ENCODE measurements at places on chromosomes 2 and 18.

DNA sequence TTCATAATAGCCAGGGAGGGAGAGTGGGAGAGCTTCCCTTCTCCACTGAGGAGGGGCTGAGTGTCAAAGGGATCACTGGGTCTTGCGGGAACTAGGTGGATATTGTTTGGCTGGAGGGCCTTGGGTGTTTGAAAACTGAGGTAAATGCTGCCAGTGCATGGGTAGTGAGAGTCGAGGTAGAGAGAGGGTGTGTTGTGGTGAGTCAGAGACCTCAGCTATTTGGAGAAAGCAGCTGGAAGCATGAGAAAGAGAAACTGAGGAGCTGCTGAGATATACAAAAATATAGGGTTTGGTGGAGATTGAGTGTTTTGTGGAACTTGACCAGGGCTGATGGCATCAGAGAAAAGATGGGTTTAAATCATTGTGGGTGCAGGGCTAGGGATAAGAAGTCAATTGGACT, 127.0 kb upstream of the CCDC195 start:
- no peak for DNase-seq

DNA sequence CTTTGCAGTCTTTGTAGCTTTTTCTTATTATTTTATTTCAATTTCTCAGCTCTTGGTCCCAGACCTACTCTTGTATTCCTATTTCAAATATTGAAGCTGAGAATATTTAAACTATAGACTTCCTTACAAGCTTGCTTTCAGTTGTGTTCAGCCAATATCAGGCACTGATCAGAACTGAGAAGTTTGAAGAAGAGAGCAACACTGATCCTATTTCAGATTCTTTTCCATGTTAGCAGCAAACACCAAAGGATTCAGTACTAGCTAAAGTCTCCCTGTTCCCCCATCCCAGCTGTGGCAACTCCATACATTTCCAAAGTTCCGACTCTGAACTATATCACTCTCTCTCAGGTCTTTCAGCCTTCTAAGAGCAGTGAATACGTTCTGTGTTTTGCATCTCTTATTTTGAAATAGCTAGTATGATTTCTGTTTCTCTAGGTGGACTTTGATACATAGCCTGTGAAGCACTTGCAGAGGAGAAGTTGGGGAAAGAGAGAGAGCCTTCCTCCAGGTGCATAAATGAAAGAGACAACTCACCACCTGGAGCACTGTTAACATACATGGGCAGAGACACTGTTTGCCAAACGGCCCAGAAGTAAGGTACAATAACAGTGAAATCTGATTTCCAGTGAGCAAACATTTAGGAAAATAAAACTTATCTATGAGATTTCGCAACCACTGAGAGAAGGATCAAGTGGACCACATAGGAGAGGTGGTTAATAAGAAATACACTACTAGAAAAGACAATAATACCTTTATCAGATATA, 135.0 kb upstream of the ZNF804A start:
- DNase-seq: no peak

DNA sequence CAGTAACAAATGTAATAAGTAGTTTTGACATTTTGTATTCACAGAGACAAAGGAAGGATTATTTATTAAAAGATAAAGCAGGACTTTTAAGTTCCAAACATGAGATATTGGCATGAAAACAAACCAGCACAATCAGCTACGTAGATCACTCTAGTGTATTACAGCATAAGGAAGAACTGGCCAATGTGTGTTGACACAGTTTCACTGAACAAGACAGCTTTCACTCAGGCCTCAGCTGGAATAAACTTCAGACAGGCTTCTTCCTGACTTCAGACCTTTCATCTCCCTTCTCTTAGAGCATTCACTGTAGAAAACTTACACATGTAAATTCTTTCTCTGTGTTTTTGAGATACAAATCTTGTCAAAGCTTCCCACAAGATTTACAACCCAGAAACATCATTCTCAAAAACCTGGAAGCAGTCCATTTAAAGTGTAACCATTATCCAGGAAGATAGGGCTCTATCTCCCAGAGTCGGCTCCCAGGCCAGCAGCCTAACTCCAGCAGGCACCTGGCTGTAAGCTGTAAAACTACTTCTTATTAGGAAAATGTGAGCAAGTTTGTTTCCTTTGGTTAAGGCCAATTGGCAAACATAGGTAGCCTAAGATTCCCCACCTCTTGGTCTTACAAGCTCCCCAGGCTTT, 768.3 kb upstream of the CDH7 start:
- no peak for DNase-seq

DNA sequence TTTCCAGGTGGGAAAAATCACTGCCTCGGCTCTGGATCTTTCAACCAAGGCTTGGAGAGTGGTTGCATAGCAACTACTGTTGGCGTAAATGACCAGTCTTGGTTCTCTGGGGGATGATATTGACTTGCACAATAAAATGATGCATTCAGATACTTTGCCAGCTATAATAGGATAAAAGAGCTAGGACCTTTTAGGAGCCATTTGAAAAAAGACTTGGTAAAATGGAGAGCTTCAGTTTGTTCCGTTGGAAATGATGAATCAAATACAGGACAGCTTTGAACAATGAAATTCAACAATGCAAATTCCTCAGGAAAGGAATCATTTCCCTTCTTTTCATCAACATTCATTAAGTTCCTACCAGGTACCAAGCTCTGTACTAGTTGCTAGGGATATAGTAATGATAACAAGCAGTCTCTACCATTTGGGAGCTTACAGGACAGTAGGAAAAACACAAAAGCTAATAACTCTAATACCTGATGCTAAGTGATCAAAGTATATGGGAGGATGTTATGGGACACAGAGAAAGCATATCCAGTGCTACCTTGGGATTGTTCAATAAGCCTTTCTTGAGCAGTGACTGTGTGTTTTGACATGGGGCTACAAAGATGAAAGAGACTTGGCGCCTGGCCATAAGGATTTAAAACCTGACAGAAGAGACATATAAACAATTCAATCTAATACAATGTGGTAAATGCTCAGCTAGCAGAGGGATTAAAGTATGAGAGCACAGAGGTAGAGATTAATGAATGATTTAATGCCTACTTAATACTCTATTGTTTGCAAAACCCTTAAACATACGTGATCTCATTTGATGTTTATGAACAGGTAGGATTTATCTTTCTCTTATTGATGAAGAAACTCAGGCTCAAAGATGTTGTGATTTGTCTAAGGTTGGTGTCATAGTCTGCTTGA, 110.7 kb downstream of the QPCT start:
- DNase-seq: no peak

DNA sequence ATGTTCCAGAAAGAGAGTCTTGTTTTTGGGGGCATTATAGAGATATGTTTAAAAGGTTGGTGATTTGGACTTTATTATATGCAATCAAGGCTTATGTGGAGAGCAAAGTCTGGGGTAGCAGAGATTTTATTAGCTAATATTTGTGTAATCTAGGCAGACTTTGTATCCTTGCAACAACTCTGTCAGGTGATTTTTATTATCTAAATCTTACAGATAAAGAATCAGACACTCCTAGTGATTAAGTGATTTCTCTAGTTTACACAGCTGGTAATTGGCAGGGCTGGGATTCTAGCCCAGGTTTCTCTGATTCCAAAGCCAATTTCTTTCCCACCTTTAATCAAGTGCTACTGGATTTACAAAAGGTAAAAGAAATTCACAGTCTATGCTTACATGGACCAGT, 33.3 kb upstream of the NCK2 start:
- DNase-seq: no peak

DNA sequence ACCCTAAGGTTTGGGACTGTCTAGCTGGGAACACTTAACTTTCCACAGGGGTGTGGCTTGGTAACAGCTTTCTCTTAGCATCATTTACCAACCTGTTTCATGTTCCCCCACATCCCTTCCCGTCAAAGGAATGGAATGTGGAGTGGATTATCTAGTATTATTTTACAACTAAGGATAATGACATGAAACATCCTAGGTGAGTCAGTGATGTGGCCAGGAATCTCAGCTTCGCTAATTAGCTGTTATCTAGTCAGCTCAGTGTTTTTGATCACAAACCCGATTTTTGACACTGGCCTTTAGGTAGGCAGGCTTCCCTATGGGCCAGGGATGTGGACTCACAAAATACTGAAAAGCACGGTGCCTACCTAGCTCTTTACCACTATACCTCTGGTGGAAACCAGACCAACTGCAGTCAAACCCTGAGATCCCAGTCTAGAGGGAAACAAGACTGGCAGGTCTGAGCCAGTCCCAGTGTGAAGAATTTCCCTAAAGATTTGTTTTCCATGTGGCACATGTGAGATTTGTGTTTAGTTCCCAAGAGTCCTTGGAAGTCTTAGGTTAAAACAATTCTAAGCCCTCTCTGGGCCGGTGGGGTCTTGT, 2.8 kb upstream of the NRP2 start:
- DNase-seq: no peak

DNA sequence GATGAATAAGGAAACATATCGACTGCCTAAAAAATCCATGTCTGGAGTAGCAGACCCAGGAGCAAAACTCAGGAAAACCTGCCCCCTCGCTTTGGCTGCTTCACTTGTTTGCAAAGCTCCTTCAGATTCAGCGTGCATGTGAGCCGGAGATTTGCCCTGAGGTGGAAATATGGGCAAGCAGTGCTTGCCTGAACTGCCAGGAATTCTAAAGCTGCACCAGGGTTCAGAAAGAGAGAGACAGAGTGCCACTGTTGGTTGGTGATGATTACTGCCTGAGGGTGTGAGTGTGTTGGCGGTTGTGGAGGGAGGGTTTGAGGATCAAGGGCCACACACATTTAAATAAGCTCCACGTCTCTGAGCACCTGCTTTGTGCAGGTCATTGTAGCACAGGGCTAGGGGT, 139.6 kb upstream of the RGPD4 start:
- DNase-seq: no peak

DNA sequence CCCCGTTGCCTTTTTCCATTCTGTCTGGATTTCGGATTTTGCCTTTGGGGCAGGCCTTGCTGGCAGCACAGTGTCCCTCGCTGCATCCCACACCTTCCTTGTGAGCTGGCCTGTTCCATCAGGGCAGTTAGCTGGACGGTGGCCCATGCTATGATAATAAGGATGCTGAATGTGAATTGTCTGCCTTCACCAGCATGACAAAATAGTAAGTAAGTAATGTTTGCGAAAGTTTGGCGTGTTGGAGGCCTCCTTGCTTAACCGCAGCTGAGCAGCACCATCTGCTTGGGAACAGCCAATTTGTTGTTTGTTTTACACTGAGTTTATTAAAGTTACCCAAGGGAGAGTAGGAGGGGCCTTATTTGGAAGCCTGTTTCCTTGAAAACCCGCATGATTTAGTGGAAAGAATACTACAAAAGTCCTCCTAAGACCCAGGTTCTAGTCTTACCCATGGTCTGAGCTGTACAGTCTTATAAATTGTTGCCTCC, 469.7 kb upstream of the FANCL start:
- DNase-seq: no peak

- no peak for DNase-seq
Observed at GRCh38 chr18:74513883-74514205, 17.7 kb downstream of the CNDP2 start.
